Urothelium cell line (cell line): ENCODE measurements at places on chromosomes 5 and 9.
A peak's percentile ranks its signal among the peaks of the same experiment; 100 is the strongest.

- DNase-seq: no peak
Measured at GRCh38 chr5:57508211-57508610, 25.6 kb upstream of the ACTBL2 start.

GRCh38 chr9:120080849-120081248 is 499.1 kb downstream of the CDK5RAP2 start:
- no peak for DNase-seq

GRCh38 chr5:20678386-20678785 is 690.4 kb upstream of the CDH18 start:
- DNase-seq: no peak

- no peak for DNase-seq
Measured at GRCh38 chr5:179536676-179537075, 13.7 kb upstream of the RUFY1 start.

GRCh38 chr5:19235101-19235584 is 752.9 kb downstream of the CDH18 start:
- DNase-seq: no peak

DNA sequence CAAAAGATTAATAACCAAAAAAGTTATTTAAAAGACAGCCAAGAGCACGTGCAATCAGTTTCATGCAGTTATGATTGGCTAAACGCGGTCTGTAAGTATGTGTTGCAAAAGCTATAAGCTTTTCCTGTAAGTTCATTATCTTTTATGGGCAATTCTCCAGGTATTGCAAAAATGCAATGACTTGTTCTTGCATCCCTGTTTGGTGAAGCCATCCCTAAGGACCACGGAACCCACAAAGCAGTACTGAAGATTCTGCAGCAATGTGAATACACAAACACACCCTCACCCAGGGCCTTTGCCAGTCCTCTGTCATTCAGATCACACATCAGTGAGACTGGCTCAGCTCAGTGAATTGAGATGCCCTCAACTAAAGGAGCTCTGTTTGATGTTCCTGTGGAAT is 11.4 kb downstream of the GCNT4 start:
- no peak for DNase-seq

DNA sequence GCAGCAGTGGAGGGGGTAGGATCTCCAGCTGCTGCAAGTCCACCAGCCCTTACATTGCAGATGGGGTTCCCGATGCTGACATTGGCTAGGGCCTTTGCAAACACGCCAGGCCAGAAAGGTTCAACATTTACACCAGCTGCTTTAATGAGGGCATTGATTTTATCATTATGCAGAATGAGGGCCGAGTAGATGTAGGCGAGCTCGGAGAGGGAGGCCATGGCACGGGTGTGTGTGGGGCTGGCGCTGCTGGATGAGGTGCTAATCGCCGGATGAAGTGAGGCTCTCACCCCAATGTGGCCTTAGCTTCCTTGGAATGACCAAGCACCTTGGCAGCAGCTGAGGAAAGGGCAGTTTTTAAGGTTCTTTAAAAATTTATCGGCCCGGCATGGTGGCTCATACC is 27.4 kb downstream of the PHAX start:
- no peak for DNase-seq

DNA sequence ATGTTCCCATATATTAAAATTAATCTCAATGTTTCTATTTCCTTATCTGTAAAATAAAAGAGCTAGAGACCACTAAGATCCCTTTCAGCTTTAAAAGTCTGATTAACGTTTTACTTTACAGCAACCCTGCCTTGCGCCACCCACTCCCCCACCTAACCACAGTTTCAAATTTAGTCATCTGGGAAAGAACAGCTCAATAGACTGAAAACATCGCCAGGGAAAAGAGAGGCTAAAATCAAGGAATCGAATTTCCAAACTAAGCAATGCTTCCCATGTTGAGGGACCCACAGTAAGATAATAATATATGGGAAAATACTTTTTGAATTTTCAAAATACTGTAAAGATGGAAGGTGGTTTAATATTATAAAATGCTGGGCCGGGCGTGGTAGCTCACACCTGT is 6.6 kb downstream of the SAXO1 start:
- no peak for DNase-seq

DNA sequence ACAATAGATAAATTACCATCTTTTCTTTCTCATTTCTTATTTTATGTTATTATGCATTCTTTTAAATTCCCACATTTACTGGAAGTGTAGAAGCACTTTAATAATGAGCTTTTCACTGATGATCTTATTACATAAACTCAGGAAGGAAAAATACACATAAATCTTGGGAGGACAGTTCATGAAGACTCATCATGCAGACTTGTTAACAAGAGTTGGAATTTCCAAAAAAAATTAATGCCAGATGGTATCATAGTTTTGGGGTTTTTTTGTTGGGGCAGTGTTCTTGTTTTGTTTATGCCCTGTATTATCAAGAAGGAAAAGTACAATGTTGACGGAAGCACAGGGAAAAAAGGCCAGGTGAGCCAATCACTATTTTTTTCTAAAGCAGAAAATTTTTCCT is 35.1 kb downstream of the CEMIP2 start:
- DNase-seq: no peak

GRCh38 chr9:3809724-3810123 is 283.9 kb upstream of the RFX3 start:
- DNase-seq: peak; percentile 56

DNA sequence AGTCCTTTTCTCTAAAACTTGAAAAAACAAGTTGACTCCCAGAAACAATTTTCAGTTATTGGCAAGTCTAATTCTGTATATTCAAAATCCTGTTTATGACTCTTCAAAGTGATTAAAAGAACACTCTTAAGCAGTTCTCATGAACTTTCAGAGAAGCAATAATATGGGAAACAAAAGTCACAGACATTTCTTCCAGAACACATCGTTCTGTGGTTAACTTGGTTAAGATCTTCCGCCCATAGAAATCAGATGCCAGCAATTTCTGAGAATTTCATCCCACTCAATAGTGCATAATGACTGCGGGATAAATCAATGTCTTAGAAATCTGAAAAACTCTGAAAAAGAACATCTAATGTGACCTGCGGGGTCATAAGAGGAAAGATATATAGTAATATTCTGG is 300.5 kb downstream of the COX7C start:
- no peak for DNase-seq

GRCh38 chr9:76921165-76921564 is 15.3 kb upstream of the PRUNE2 start:
- no peak for DNase-seq

DNA sequence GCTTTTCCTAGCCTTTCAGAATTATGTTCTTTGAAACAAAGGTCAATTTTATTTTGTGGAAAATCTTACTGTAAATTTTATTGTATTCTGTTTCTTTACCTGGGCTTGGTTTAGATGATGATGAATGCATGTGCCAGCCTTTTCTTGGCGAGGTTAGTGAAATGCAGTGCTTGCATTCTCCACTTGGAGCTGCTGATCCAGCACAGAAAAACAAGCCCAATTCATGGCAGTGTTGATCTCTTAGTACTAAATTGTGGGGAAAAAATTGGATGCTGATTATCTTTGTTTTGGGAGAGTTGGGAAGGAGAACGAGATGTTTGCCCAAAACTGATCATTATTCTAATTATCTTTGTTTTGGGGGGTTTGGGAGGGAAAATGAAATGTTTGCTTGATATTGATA is 3.7 kb downstream of the HABP4 start:
- peak; percentile 44 for DNase-seq

DNA sequence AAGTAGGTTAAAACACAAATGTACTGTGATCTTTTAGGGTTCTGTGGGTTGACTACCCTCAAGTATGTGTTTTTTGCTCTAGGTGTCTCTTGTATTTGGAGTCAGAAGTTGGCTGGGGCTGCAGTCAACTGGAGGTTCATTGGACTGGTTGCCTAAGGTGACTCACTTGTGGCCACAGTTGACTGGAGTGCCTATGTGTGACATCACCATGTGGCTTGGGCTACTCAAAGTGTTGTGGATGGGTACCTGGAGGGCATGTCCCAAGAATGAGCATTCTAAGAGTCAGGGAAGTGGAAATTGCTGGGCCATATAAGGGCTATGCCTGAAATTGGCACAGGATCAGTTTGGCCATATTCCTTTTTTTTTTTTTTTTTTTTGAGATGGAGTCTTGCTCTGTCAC is 27.4 kb downstream of the SNX30 start:
- DNase-seq: no peak

- DNase-seq: no peak
Measured at GRCh38 chr5:32109236-32109635, 64.9 kb downstream of the GOLPH3 start.

GRCh38 chr9:91117959-91118703 is 243.6 kb downstream of the AUH start:
- DNase-seq: peak; percentile 64

DNA sequence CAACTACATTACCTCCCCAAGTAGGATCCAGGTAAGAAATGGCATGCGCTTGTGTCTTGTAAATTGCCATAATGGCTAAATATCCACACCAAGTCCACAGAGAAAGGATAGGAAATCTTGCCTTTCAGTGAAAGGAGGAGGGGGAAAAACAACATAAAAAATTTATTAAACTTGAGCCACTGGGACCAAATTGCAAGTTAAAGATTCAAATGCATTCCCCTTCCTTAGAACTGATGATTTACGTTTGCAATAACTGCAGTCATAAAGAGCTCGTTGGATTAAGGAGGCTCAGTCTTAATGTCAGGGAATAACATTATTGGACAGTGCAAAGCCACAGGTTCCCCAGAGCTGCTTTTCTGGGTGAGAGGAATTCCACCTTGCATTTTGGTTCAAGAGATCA is 92.6 kb upstream of the SARDH start:
- DNase-seq: no peak

DNA sequence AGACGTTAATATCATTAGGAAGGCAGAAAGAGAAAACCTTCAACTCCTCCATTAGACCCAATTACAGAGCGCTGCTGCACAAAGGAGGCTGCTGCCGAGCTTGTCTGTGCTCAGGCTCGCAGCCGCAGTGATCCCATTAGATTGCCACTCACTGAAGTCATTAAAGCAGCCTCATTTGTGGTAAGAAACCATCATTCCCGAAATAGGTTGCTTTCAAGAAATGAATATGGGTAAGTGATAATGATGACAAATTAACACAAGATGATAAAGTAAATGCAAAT is 137.2 kb downstream of the CAVIN4 start:
- DNase-seq: no peak

GRCh38 chr5:31119938-31120641 is 73.4 kb upstream of the CDH6 start:
- no peak for DNase-seq

- no peak for DNase-seq
Measured at GRCh38 chr9:33166231-33167083, 679 bp downstream of the B4GALT1 start.

DNA sequence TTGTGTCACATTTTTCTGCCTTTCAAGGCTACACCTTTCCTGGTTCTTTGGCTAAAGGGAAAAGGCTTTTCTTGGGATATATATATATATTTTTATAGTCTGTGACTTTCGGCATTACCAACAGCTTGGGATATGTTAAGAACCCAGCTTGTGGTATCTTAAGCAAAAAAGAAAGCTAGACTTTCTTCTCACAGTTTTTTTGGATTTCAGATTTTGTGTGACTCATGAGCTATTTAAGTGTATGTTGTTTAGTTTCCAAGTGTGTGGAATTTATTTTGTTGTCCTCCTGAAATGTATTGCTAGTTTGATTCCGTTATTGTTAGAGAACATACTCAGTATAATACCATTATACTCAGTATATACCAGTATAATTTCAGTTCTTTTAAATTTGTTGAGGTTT is 64.8 kb downstream of the ERCC6L2 start:
- DNase-seq: no peak

- DNase-seq: no peak
Measured at GRCh38 chr9:112169368-112169767, 5.7 kb downstream of the SUSD1 start.

DNA sequence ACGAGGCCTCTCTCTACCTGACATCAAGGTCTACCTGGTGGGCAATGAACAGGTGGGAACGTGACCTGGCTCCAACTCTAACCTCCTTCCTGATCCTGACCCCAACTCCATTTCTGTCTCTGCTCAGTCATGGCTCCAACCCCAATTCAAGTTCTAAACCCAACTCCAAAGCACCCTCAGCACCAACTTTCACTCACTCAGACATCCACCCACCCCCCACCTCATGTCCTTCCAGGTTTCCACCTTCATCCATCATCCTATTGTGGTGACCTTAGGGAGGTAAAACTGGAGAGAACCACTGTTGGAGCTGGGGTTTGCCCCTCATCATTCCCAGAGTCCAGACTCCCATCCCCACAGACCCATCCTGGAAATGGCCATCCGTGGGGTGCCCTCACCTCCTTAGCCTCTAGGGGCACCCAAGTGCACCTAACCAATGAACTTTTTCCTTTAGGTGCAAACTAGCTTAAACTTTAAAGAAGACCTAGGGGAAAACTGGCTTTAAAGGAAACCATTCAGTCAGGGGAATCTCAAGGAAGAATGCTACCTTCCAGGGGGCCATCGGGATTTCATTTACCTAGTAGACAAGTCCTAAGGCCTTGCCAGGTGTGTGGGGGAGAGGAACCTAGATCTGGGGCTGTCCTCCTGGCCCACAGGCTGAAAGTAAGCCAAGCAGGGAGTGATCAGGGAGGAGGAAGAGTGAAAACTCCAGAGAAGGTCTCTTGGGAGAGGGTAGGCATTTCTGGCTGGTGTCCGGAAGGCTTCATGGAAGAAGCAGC is 11.3 kb downstream of the RGS14 start:
- DNase-seq: peak; percentile 49

DNA sequence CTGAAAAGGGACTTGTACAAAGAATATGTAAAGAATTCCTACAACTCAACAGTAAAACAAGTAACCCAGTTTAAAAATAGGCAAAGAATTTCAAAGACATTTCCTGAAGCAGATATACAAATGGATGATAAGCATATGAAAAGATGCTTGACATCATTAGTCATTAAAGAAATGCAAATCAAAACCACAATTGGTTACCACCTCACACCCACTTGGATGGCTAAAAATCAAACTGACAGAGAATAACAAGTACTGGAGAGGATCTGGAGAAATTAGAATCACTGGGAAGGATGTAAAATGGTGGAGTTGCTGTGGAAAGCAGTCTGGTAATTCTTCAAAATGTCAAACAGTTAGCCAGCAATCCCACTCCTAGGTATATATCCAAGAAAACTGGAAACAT is 12.5 kb upstream of the FOXE1 start:
- no peak for DNase-seq

- DNase-seq: no peak
Measured at GRCh38 chr5:7622498-7622897, 226.6 kb downstream of the ADCY2 start.

DNA sequence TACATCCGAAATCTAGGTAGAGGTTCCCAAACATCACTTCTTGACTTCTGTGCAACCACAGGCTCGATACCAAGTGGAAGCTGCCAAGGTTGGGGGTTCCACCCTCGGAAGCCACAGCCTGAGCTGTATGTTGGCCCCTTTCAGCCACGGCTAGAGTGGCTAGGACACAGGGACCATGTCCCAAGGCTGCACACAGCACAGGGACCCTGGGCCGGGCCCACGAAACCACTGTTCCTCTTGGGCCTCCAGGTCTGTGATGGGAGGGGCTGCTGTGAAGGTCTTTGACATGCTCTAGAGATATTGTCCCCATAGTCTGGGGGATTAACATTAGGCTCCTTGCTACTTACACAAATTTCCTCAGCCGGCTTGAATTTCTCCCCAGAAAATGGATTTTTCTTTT is 460.6 kb downstream of the ISL1 start:
- DNase-seq: no peak
